ENCODE measurements at places on chromosomes 2 and 18.

GRCh38 chr18:11587432-11587831, 22.0 kb upstream of the SLC35G4 start:
- no peak for ATAC-seq

GRCh38 chr18:27382567-27383216, 197.6 kb upstream of the CHST9 start:
- no peak for ATAC-seq

DNA sequence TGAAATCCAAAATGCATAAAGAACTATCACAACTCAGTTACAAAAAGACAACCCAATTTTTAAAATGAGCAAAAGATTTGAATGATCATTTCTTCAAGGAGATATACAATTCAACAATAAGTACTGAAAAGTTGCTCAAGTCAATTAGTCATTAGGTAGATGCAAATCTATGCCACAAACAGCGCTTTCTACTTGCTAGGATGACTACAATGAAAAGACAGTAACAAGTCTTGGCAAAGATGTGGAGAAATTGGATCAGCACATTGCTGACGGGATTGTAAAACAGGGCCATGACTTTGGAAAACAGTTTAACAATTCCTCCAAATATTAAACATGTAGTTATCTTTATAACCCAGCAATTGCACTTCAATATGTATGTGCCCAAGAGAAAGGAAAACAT, 166.3 kb upstream of the MC4R start:
- no peak for ATAC-seq

DNA sequence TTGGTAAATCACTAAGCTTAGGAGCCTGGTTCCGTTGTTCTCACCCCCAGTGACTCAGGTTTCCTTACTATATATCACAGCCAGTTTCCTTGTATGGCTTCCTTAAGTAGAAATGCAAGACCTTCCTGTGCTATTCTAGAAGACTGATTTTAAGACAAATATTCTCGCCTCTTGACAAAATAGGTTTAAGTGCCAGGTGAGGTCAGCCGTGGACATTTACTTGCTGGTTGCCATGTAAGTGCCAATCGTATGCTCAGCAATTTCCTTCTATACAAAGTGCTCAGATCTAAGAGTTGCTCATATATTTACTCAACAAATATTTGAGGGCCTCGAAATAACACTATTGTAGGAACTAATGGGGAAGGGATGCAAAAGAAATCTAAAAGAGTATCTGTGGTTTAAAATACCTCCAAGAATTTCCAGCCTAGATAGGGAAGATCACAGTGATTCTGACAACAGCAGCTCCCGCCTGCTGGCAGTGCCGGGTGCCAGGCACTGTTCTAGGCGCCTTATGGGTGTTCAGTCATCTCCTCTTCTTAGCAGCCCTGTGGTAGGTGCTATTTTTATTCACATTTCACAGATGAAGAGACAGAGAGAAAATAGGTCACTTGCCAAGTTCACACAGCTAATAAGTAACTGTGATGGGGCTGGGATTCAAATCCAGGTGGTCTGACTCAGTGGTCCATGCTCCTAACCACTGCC, 95.3 kb upstream of the B3GNT7 start:
- ATAC-seq: no peak

- ATAC-seq: no peak
These were observed 8.7 kb downstream of the SNED1 start for GRCh38 chr2:241007111-241007510.
